Adipocyte (in vitro differentiated cells): ENCODE measurements at places on chromosomes 13 and 19.

DNA sequence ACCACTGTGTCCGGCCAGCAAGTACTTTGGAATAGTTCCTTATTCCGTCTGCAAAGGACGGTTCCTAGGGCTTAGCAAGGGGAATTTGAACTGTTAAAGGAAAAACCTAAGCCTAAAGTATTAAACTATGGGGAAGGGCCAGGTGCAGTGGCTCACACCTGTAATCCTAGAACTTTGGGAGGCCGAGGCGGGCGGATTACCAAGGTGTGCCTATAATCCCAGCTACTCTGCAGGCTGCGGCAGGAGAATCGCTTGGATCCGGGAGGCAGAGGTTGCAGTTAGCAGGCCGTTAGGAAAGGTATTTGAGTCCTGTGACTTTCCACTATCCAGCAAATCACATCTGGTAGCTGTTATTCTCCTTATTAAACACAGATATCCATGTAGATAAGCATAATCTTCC is 9.4 kb upstream of the RAB20 start:
- DNase-seq: no peak

DNA sequence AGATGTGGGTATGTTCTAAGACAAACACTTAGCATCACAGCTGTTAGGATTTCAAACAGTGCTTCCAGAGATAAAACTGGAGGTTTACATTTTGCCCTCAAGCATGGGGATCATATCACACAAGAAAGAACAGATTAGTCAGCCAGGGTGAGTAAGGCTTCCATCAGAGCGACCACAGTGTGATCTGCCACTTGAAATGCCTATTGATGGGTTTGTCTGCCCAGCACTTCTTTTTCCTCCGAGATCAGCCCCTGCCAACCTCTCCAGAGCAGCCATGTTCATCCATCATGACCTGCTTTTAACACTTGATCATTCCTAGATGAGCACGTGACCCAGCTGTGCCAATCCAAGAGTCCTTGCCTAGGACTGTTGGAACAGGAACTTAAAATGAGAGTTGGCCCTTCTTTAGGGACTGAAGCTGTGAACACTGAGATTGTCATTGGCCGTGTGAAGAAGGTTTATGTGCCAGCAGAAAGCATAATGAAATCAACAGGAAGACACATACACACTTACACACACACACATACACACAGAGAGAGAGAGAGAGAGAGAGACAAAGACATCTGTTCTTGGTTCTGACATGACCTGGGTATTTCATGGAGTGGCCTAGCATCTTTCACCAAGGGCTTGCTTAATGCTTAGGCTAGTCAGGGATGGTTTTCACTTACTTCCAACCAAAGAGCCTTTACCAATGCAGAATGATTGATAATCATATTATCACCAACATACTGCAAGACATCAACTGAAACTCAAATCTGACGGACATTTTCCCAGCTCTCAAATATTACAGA is 5.2 kb upstream of the CEBPG start:
- DNase-seq: no peak

- DNase-seq: no peak
Measured at GRCh38 chr13:93268327-93269028, 41.9 kb downstream of the GPC6 start.

GRCh38 chr19:52542984-52543664 is 15.7 kb downstream of the ZNF808 start:
- no peak for DNase-seq
